ENCODE measurements at places on chromosomes 7 and 10.

GRCh38 chr7:156460858-156461627, 179.5 kb upstream of the RNF32 start:
- DNase-seq = no peak

- DNase-seq = no peak
These were observed 6.4 kb downstream of the DPY19L1 start for GRCh38 chr7:35030848-35031247.

GRCh38 chr7:130182990-130183389, 22.2 kb downstream of the TMEM209 start:
- no peak for DNase-seq

- DNase-seq = no peak
These were observed 26.1 kb downstream of the ZFAND4 start for GRCh38 chr10:45646384-45647050.

GRCh38 chr10:114384181-114384580, 20.1 kb downstream of the AFAP1L2 start:
- DNase-seq = no peak

GRCh38 chr7:969403-969802, 5.9 kb downstream of the COX19 start:
- no peak for DNase-seq

- DNase-seq = no peak
These were observed 73.1 kb upstream of the CAMK2B start for GRCh38 chr7:44398511-44398911.

DNA sequence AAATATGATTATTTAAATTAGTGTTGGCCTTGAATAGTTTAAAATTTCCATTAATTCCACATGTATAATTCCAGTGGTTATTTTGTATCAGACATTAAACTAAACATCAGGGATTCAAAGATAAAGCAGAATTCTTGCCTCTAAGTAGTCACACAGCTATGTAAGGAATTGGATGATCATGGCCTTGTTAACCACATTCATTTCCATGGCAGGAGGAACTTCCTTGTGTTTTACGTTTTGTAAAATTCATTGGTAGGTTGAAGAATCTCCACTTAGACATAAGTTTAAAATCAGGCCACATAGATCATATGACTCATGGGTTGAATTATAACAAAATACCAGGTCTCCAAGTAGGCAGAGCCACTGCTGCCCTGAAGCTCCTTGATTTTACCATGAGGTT, 289.7 kb downstream of the PLXDC2 start:
- DNase-seq = no peak

DNA sequence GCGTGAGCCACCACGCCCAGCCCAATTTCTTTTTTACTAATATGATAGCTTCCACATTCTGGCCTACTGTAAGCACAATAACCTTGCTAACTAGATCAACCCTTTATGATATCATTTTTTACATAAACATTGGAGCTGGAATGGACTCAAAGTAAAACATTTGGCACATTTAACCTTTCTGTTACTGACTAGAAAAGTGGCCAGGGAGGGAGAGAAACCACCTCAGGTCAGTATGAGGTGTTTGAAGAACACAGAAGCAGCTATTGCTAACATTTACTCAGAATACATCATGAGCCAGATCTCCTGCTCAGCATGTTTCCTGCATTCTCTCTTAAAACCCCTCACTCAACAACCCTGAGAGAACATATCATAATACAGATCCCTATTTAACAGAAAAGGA, 27.3 kb downstream of the SGMS1 start:
- DNase-seq = no peak

DNA sequence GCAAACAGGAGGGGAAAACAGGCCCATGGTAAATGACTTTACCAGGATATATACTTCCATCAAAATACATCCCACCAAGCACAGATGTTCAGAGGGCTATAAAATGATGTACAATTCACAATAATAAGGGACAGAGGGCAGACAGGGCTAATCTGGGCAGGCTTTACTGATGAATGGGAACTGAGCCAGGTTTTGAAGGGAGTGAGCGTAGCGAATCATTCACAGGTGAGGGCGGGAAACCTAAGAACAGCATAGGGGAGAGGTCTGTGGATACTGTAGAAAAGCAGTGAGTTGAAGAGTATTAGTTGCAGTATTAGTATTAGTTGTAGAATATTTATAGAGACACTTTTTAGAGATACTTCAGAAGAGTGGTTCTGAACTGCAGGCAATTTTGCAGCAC, 180.8 kb downstream of the JAZF1 start:
- DNase-seq = no peak

GRCh38 chr10:124194199-124194824, 100.9 kb upstream of the CHST15 start:
- DNase-seq = no peak

DNA sequence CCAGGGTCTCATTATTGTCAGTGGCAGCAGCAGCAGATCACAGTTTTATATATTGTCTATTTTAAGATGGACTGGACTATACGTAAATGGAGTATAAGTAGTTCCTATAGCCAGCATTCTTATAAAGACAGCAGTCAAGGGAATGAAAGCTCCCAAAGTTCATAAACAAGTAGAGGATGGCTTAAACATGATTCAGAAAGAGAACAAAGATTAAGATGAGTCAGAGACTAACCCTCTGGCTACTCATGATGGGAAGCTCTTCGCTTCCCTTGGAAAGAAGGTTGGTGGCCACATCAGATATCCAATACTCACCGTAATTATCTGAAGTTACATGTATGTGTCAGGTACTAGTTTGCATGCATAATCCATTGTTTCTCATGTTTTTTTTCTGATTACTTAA, 277.0 kb downstream of the INHBA start:
- DNase-seq = no peak

GRCh38 chr10:111440501-111440900, 363.7 kb downstream of the ADRA2A start:
- DNase-seq = no peak

GRCh38 chr7:152086513-152086912, 61.0 kb downstream of the GALNT11 start:
- no peak for DNase-seq

- no peak for DNase-seq
These were observed 103.6 kb downstream of the SMURF1 start for GRCh38 chr7:99040104-99040958.

Data from stimulated activated CD8-positive, alpha-beta memory T cell treated with anti-CD3 and anti-CD28 coated beads, Interleukin-12 subunit alpha, Interleukin-12 subunit beta, amount 100 ng/mL, for 4 hours (primary cell).